Activated B cell treated with CpG ODN at 0.5 μM for 24 hours (primary cell): ENCODE measurements at places on chromosomes 2 and 18. TPM values are rescaled to one million over a fixed set of nuclear protein-coding genes. Genes with fewer than 3 reads are reported as not detected.

The ASTL gene
- 1.0 and 1.6 TPM in 2 replicates for total RNA-seq

GRCh38 chr2:159086826-159087225 lies 118.4 kb downstream of the TANC1 start:
- H3K4me1 ChIP-seq = peaks cover 31% of the 10 kb centered on the region
- no peak for DNase-seq
- H3K4me3 ChIP-seq = no peak overlapping the region

DNA sequence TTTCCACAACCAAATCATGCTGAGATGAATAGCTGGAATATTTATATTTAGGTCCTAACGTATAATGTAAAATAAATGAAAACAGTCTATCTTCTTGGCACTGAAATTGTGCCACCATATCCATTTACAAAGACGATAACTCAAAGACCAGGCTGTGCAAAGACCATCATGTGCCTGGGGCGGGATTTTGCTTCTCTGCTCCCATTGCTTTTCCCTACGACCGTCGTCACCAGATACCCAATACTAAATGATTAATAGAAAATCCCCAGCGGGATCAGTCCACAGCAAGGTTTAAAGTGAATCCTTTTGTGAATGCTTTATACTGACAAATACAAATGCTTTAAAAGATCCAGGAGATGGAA lies 194.3 kb upstream of the ARL4C start:
- H3K27me3 ChIP-seq = peaks cover 12% of the 10 kb centered on the region
- H3K27ac ChIP-seq = no peak overlapping the region
- no peaks in the 10 kb centered on the region for H3K36me3 ChIP-seq
- no peak overlapping the region for H3K4me3 ChIP-seq

GRCh38 chr2:120398996-120399888 lies 53.3 kb downstream of the INHBB start:
- no peak for DNase-seq
- peaks cover 9% of the 10 kb centered on the region for H3K27me3 ChIP-seq
- no peak overlapping the region for H3K27ac ChIP-seq
- no peaks in the 10 kb centered on the region for H3K4me1 ChIP-seq

- peaks cover 1% of the 10 kb centered on the region for H3K27me3 ChIP-seq
- no peak for DNase-seq
- H3K27ac ChIP-seq = no peak overlapping the region
- H3K36me3 ChIP-seq = no peaks in the 10 kb centered on the region
These were observed 138.7 kb downstream of the CDH20 start for GRCh38 chr18:61471942-61472341.

- no peaks in the 10 kb centered on the region for H3K36me3 ChIP-seq
- peaks cover 5% of the 10 kb centered on the region for H3K27me3 ChIP-seq
- no peak overlapping the region for H3K4me3 ChIP-seq
- H3K27ac ChIP-seq = no peak overlapping the region
These were observed 55.6 kb upstream of the IMP4 start for GRCh38 chr2:130286983-130287655.

DNA sequence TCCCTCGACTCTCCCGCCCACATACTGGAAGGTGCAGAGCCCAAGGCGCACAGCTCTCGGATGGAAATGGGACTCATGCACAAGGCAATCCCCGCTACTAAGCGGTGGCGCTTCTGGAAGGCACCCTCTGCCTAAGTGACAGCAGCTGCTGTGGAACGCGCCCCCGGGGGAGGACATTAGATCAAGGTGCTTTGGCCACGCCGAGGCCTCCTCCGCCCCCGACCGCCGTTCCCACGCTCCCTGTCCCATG lies 202 bp downstream of the MCEE start:
- H3K27ac ChIP-seq = no peak overlapping the region
- H3K4me3 ChIP-seq = no peak overlapping the region
- peaks cover 17% of the 10 kb centered on the region for H3K4me1 ChIP-seq
- DNase-seq = no peak

The GCFC2 gene
- 26.2 and 27.5 TPM in 2 replicates for total RNA-seq

The EML6 gene
- total RNA-seq = 25.3 and 31.5 TPM in 2 replicates

The SLC19A3 gene
- total RNA-seq = not detected in 2 replicates

- H3K36me3 ChIP-seq = no peaks in the 10 kb centered on the region
- no peaks in the 10 kb centered on the region for H3K4me1 ChIP-seq
- no peak overlapping the region for H3K4me3 ChIP-seq
- DNase-seq = no peak
- no peak overlapping the region for H3K27ac ChIP-seq
- peaks cover 16% of the 10 kb centered on the region for H3K27me3 ChIP-seq
These were observed 21.0 kb upstream of the CTLA4 start for GRCh38 chr2:203846490-203847105.

GRCh38 chr2:109365131-109365530 lies 236.1 kb downstream of the SH3RF3 start:
- H3K4me3 ChIP-seq = no peak overlapping the region
- H3K4me1 ChIP-seq = no peaks in the 10 kb centered on the region
- H3K27me3 ChIP-seq = no peaks in the 10 kb centered on the region
- DNase-seq = no peak

The SLC14A1 gene
- 1.2 and 2.0 TPM in 2 replicates for total RNA-seq

The ANKRD30B gene
- total RNA-seq = not detected in 2 replicates

- H3K27ac ChIP-seq = no peak overlapping the region
- H3K27me3 ChIP-seq = no peaks in the 10 kb centered on the region
- no peak overlapping the region for H3K4me3 ChIP-seq
- no peaks in the 10 kb centered on the region for H3K36me3 ChIP-seq
- no peak for DNase-seq
- H3K4me1 ChIP-seq = peaks cover 17% of the 10 kb centered on the region
These were observed 216.3 kb upstream of the ITGA4 start for GRCh38 chr2:181240844-181241243.

GRCh38 chr2:150156876-150157275 lies 330.6 kb downstream of the RND3 start:
- H3K4me1 ChIP-seq = no peaks in the 10 kb centered on the region
- DNase-seq = no peak
- H3K27ac ChIP-seq = no peak overlapping the region
- no peak overlapping the region for H3K4me3 ChIP-seq
- H3K27me3 ChIP-seq = no peaks in the 10 kb centered on the region

GRCh38 chr2:173793709-173794565 lies 171.2 kb downstream of the SP3 start:
- DNase-seq = no peak
- H3K27me3 ChIP-seq = peaks cover 16% of the 10 kb centered on the region
- H3K4me1 ChIP-seq = peaks cover 2% of the 10 kb centered on the region
- no peak overlapping the region for H3K27ac ChIP-seq

GRCh38 chr2:239514754-239515530 lies 114.1 kb upstream of the HDAC4 start:
- DNase-seq = no peak
- no peaks in the 10 kb centered on the region for H3K27me3 ChIP-seq
- H3K27ac ChIP-seq = no peak overlapping the region
- no peak overlapping the region for H3K4me3 ChIP-seq
- H3K4me1 ChIP-seq = no peaks in the 10 kb centered on the region

GRCh38 chr2:60515721-60516226 lies 37.7 kb downstream of the BCL11A start:
- DNase-seq = peak; percentile 57
- H3K27ac ChIP-seq = peak overlapping the region; percentile 91
- no peaks in the 10 kb centered on the region for H3K27me3 ChIP-seq
- peaks cover 76% of the 10 kb centered on the region for H3K36me3 ChIP-seq
- peak overlapping the region; percentile 68 for H3K4me3 ChIP-seq

The TM4SF20 gene
- total RNA-seq = not detected in 2 replicates

DNA sequence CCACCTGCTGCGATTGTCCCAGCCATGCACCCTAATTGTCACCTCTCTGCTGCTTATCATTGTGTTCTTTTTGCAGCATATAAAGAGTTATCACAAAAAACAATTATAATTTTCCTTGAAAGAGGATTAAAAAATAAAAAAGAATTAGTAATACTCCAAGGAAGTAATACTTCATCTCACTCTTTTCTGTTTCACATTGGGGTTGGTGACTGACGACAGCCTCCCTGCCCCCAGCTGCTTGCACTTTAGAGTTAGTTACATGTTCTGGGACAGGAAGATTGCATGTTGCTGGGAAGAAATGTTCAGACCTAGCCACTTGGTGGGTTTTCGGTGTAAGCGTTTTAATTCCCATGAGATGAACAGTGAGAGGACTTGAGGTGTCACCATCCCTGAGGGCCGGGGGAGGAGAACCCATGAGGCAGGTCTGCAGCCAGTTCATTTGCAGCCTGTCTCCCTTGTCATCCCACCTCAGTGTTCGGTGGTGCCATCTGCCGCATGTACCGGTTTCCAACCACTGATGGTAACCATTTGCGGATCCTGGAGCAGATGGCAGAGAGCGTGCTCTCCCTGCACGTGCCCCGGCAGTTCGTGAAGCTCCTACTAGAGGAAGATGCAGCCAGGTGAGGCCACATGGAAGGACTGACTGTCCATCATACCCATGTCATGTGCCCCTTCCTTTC lies 69.1 kb downstream of the COA5 start:
- H3K27me3 ChIP-seq = no peaks in the 10 kb centered on the region
- no peak for DNase-seq
- H3K4me3 ChIP-seq = no peak overlapping the region
- H3K4me1 ChIP-seq = no peaks in the 10 kb centered on the region

DNA sequence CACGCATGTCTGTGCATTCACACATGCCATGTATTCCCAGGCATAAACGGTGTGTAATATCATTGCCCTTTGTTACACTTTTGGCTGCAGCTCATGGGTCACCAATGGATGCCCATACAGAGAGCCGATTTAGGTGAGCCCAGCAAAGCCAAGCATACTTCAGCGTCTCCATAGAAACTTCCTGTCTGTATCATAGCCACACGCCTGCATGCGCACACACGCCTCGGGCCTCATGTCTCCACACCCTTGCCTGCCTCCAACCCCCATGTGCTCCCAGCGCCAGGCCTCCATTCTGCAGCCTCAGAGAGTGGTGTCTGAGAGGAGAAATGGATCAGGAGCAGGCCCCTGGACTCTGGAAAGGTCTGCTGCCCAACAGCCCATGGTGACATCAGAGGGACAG lies 33.5 kb upstream of the SELENOI start:
- no peaks in the 10 kb centered on the region for H3K36me3 ChIP-seq
- no peaks in the 10 kb centered on the region for H3K4me1 ChIP-seq
- no peak overlapping the region for H3K27ac ChIP-seq
- H3K27me3 ChIP-seq = no peaks in the 10 kb centered on the region
- no peak for DNase-seq

The CPO gene
- total RNA-seq = not detected in 2 replicates

The CD226 gene
- 6.7 and 8.3 TPM in 2 replicates for total RNA-seq

GRCh38 chr2:193112986-193113385 lies 918.3 kb upstream of the TMEFF2 start:
- no peaks in the 10 kb centered on the region for H3K36me3 ChIP-seq
- H3K4me1 ChIP-seq = no peaks in the 10 kb centered on the region
- DNase-seq = no peak
- no peak overlapping the region for H3K27ac ChIP-seq

The IL36RN gene
- not detected in 2 replicates for total RNA-seq

DNA sequence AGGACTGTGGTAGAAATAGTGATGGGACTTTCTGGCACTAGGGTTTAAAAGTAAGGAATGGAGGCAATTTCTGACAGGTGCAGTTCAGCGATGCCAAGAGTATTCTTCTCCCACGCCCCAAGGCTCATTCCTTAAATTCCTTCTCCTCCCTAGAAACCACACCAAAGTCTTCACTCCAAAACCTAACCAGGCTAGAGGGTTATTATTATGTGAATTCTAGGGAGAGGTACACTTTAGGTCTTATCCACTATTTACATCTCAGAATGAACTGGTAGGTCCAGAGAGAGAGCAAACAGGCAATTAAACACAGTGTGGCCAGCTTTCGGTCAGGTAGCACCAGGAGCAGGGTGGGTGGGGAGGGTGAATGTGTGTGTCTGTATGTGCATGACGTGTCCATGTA lies 11.4 kb downstream of the IL1F10 start:
- no peaks in the 10 kb centered on the region for H3K36me3 ChIP-seq
- DNase-seq = no peak
- no peak overlapping the region for H3K27ac ChIP-seq
- H3K27me3 ChIP-seq = peaks cover 24% of the 10 kb centered on the region
- H3K4me1 ChIP-seq = no peaks in the 10 kb centered on the region

The TFCP2L1 gene
- total RNA-seq = 0.05 and 0.13 TPM in 2 replicates

GRCh38 chr2:152167065-152167464 lies 8.5 kb downstream of the STAM2 start:
- peaks cover 16% of the 10 kb centered on the region for H3K36me3 ChIP-seq
- H3K4me1 ChIP-seq = peaks cover 46% of the 10 kb centered on the region
- DNase-seq = no peak
- H3K27ac ChIP-seq = no peak overlapping the region
- H3K4me3 ChIP-seq = no peak overlapping the region
